ENCODE measurements at places on chromosomes 3 and 15.

DNA sequence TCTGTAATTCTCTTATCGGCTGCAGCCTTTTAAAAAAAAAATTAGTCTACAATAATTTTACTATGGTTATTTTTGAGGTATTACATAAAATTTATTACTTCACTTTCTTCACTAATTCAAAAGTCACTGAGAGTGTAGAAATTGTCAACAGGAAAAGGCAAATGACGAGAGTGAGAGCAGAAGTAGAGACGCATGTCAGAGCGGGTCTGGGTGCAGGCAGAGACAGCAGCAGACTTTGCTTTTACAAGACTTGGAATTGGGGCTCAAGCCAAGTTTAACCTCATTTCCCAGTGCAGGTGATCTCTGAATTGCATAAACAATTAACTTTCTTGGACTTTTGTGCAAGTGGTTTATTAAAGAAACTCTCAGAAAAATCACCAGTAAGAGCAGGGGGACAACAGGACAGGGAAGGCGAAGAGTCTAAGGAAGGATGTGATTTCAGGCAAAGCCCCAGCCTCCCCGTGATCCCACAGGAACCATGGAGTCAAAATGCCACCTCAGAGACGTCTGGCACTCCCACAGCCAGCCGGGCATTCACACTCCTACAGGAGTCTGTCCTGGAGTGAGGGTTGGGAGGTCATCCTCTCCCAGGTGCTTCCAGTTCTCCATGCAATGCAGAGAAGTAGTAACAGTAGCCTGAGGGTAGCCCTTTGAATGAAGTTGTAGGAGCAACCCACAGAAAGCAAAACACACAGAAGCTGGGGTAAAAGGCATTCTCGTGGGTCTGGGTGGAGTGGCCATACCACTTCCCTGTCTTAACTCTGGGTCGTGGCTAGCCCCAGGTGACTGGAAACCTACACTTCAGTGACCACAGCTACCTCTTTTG is 274.0 kb upstream of the TGFBR2 start:
- no peak for DNase-seq

DNA sequence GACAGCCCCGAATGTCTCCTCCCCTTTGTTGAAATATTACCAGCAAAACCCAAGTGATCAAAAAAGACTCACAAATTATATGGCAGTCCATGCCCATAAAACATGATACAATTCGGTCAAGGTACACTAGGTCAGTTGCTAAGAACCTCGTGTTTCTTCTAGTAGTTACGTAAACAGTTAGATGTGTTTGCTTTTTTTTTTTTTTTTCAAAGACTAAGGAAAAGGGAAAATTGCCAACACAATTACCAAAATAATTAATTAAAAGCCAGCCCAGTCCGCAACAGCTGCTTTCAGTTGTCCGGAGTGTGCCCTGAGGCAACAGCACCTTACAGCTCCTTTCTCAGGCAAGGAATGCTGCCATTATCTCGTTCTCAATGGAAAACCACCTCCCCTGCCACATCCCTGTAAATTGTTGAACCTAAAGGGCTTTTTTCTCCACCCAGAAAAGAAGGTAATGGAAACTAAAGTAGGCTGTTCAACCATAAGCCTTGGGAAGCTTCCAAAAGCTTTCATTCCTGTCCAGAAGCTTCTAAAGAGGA is 129.2 kb upstream of the TSC22D2 start:
- no peak for DNase-seq

GRCh38 chr3:31823184-31823583 is 157.9 kb downstream of the OSBPL10 start:
- no peak for DNase-seq

DNA sequence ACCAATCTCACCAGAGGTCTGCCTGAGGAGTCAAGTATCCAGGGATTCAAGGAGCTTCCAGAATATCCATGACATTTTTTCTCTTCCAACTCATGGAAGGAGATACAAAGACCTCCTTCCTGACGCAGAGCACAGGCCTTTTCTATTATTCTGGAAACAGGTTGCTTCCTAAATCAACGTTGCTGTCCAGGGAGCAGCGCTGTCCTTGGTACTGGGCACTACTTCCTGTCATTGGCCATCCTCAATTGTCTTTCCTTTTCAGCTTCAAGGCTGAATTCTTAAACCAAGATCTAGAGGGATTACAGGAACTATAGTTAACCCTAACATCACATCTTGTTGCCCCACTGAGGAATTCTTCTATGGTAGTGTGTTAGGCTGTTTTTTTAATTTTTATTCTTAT is 50.4 kb upstream of the TBC1D21 start:
- DNase-seq, result peak; percentile 63

DNA sequence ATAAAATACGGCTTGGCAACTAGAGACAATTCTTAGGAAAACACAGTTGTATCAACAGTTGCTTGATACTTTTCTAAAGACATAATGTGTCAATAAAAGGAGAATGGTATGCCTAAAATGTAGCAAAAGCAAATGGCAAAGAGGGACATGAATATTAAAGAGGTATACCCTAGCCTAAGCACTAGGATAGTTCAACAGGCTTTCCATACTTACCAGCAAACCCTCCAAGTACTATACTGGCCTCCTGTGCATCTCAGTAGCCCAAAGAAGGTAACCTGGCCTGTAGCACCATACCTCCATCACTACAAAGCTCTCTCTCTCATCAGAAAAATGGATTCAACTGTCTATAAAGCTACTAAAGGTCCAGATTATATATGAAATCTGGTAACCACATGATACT is 7.5 kb downstream of the SETD2 start:
- no peak for DNase-seq

GRCh38 chr3:147200545-147200944 is 205.8 kb downstream of the ZIC4 start:
- DNase-seq, result no peak

Data from AG20443 (cell line).